ENCODE measurements at places on chromosomes 1 and 21.
A peak's percentile ranks its signal among the peaks of the same experiment; 100 is the strongest.

- no peak for DNase-seq
Measured at GRCh38 chr1:226496453-226497015, 52.0 kb upstream of the STUM start.

- no peak for DNase-seq
Measured at GRCh38 chr21:45559216-45560105, 17.2 kb upstream of the SLC19A1 start.

- no peak for DNase-seq
Measured at GRCh38 chr1:153032073-153032472, 1.1 kb downstream of the SPRR1B start.

DNA sequence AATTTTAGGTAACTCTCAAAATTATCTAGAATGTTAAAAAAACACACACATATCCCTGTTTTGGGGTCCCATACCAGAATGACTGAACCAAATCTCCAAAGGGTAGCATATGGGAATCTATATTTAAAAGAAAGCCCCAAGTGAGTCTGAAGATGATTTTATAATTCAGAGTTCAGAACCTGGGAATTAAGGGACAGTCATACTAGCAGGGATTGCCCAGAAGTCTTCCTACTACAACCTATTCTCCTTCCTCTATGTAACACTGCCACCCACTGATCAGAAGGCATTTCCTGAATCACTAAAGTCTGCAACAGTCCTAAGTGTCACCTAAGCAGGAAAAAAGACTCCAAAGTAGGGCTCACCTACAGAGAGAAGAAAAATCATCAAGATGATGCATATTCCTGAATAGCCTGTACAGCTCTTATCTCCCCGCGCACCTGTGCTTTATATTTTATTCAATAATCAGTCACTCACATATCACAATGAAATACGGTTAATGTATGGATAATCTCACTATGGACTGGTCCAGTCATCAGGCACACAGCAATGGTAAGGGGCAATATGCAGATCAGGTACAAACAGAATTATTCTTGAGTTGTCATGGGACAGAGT is 4.9 kb downstream of the RGS1 start:
- DNase-seq: no peak

- DNase-seq: no peak
Measured at GRCh38 chr1:186994897-186995296, 166.1 kb downstream of the PLA2G4A start.

GRCh38 chr1:76336931-76337371 is 262.4 kb downstream of the ST6GALNAC3 start:
- DNase-seq: peak; percentile 70

DNA sequence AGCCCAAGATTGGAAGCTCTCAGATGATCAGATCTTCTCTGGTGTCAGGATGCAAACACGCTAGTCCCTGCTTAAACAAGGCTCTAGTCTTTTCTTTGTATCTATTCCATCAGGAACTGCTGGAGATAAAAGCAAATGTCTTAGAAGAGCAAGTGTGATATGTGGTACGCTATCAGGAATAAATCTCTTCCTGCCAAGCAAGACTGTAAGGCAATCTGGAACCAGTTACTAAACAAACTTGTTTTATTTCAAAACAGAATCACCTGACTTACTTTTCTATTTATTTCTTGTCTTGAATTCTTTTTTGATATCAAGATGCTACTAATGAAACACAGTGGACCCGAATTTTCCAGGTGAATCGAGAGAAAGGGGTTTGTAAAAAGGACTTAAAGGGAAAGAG is 139.9 kb upstream of the ZNF644 start:
- DNase-seq: no peak

All from NCI-H1092 treated with DMSO at 0.1 percent for 48 hours (cell line).